ENCODE measurements at places on chromosomes 1 and 21. TPM values are rescaled to one million over a fixed set of nuclear protein-coding genes. Genes with fewer than 3 reads are reported as not detected.

FCAMR gene
- not detected for total RNA-seq

GSTM1 gene
- not detected for total RNA-seq

KCNK2 gene
- total RNA-seq: not detected

TMEM82 gene
- not detected for total RNA-seq

- H3K4me1 ChIP-seq: no peaks in the 10 kb centered on the region
- peaks cover 4% of the 10 kb centered on the region for H3K36me3 ChIP-seq
- H3K4me3 ChIP-seq: no peak overlapping the region
- DNase-seq: no peak
- no peak overlapping the region for H3K27ac ChIP-seq
Observed at GRCh38 chr1:47523835-47524215, 86.0 kb downstream of the FOXD2 start.

DNA sequence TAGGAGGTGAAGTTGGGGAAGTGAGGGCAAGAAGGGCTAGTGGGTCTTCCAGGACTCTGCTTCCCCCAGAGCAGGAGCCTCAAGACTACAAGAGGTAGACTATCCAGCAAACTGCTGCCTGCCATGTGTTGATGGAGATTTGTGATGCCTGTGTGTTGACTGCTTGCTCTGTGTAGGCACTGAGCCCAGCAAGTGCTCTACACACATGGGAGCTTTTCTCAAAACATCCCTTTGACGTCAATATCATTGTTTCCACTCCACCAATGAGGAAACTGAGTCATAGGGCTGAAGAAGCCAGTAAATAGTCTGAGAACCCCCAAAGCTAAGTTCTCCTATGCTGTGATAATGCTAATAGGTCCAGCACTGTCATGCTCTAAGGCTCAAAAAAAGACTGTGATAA is 207.2 kb upstream of the NFIA start:
- DNase-seq: no peak
- H3K4me3 ChIP-seq: no peak overlapping the region
- H3K27me3 ChIP-seq: peaks cover 7% of the 10 kb centered on the region
- no peak overlapping the region for H3K27ac ChIP-seq
- H3K36me3 ChIP-seq: no peaks in the 10 kb centered on the region
- peaks cover 3% of the 10 kb centered on the region for H3K4me1 ChIP-seq

DNA sequence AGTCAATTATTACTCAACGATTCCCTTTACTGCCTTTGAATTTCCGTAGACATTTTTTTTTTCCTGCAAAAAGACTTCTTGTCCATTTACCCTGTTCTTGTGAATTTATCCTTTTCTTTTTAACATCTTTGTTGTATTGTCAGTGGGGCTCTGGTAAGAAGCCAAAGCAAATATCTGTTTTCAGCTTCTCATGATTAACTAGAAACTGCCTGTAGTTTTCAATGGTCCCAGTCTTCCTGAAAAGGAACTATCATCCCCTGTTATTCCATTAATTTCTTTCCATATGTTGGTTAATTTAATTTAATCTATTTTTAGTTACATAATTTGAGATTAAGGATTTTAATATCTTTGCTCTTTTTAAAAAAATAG is 28.0 kb downstream of the SH3BGR start:
- no peak overlapping the region for H3K27ac ChIP-seq
- no peak for DNase-seq
- H3K36me3 ChIP-seq: peaks cover 3% of the 10 kb centered on the region
- no peak overlapping the region for H3K4me3 ChIP-seq
- no peaks in the 10 kb centered on the region for H3K27me3 ChIP-seq
- H3K4me1 ChIP-seq: no peaks in the 10 kb centered on the region

DNA sequence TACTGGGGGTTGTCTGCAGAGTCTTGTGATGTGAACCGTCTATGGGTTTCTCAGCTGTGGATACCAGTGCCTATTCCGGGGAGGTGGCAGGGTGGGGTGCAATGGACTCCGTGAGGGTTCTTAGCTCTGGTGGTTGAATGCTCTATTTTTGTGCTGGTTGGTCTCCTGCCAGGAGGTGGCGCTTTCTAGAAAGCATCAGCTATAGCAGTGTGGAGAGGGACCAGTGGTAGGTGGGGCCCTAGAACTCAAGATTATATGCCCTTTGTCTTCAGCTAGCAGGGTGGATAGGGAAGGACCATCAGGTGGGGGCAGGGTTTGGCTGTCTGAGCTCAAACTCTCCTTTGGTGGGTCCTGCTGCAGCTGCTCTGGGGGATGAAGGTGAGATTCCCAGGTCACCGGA is 127.3 kb upstream of the PLD5 start:
- no peaks in the 10 kb centered on the region for H3K4me1 ChIP-seq
- no peaks in the 10 kb centered on the region for H3K36me3 ChIP-seq
- H3K27ac ChIP-seq: no peak overlapping the region
- peaks cover 4% of the 10 kb centered on the region for H3K27me3 ChIP-seq
- no peak for DNase-seq

- H3K27me3 ChIP-seq: peaks cover 31% of the 10 kb centered on the region
- H3K4me3 ChIP-seq: no peak overlapping the region
- H3K36me3 ChIP-seq: no peaks in the 10 kb centered on the region
- no peak for DNase-seq
- no peak overlapping the region for H3K27ac ChIP-seq
Observed at GRCh38 chr1:219945795-219946194, 17.4 kb upstream of the SLC30A10 start.

DNA sequence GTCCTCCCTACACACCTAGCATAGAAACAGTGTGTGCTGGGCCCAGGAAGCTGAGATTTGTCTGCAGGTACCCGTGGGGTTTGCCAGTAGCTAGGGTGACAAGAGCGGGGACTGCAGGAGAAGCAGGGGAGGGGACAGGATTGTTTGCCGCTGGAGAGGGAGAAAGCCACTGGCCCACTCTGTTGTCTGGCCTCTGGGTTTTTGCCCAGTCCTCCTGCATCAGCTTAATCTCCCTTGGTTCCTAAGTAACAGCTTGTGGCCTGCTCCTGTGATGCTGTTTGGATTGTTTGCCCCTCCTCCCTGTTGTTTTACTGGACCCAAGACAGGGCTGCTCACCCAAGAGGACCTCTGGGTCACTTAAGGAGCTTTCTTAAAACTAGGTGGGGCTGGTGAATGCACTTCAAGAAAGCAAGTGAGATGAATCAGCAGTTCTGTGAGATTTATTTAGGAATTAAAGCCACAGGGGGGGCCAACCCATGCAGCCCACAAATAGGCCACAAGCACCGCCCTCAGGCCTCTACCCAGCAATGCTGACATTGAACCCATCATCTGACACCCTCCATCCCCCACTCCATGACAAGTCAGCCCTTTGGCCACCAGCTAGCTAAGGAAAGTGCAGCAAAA is 142.8 kb downstream of the ZZZ3 start:
- DNase-seq: no peak
- H3K36me3 ChIP-seq: peaks cover 6% of the 10 kb centered on the region
- H3K4me3 ChIP-seq: no peak overlapping the region
